ENCODE measurements at places on chromosomes 5 and 9.

- peak; percentile 71 for DNase-seq
Observed at GRCh38 chr9:129334105-129334935, 156.3 kb upstream of the IER5L start.

GRCh38 chr5:79111960-79112702 lies 522 bp downstream of the BHMT start:
- DNase-seq = no peak

GRCh38 chr9:136714096-136714892 lies 1.9 kb downstream of the DIPK1B start:
- DNase-seq = no peak

- DNase-seq = no peak
Observed at GRCh38 chr9:1055166-1055565, 5.0 kb downstream of the DMRT2 start.

GRCh38 chr5:15366676-15367391 lies 133.1 kb upstream of the FBXL7 start:
- no peak for DNase-seq

DNA sequence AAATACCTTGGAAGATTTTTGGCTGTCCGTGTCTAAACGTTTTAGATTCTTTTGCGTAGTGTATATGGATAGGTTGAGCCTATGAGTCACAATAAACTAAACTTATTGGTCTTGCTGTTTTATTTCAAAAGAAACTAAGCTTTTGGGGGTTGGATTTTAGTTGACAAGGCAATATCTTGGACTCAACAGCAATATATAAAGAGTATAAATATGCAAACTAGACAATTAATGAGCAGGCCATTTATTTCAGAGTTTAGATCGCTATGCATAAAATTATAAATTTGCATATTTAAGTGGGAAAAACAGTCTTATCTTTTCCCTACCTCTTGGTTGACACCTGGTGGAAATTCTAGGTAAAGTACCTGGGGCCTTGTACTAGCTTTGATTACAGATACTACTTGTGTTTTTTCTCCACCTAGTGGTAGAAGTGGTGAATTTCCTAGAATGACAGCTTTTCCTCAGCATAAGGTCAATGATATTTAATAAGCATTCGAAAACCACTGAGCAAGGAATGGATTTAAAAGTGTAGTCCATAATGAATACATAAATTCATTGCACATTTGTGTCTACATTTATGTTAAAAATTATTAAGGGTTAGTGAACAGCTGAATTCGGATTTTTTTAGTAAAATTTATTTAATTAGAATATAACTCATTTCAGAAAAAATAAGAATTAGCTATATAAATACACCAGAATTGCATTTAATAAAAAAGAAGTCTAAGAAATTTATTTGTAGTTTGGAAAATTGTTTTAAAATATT lies 1.7 kb upstream of the ARRDC3 start:
- DNase-seq = peak; percentile 90

DNA sequence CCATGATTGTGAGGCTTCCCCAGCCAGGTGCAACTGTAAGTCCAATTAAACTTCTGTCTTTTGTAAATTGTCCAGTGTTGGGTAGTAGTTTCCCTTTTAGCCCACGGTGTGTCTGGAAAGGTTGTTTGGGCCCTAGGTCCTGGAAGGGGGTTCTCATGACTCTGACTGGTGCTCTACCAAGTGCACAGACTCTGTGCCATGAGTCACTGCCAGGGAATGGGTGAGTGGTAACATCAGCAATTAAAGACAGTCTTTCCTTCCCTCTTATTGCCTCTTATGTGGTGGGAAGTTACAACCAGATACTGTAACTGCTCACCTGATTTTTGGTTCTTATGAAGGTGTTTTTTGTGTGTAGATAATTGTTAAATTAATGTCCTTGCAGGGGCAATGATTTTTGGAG lies 141.2 kb downstream of the PRDM9 start:
- DNase-seq = no peak

Data from inflammatory macrophage treated with lipopolysaccharide for 4 hours (primary cell).